Stimulated activated CD8-positive, alpha-beta memory T cell treated with anti-CD3 and anti-CD28 coated beads, Interleukin-4, amount 100 ng/mL, for 4 hours (primary cell): ENCODE measurements at places on chromosomes 5 and 9.

DNA sequence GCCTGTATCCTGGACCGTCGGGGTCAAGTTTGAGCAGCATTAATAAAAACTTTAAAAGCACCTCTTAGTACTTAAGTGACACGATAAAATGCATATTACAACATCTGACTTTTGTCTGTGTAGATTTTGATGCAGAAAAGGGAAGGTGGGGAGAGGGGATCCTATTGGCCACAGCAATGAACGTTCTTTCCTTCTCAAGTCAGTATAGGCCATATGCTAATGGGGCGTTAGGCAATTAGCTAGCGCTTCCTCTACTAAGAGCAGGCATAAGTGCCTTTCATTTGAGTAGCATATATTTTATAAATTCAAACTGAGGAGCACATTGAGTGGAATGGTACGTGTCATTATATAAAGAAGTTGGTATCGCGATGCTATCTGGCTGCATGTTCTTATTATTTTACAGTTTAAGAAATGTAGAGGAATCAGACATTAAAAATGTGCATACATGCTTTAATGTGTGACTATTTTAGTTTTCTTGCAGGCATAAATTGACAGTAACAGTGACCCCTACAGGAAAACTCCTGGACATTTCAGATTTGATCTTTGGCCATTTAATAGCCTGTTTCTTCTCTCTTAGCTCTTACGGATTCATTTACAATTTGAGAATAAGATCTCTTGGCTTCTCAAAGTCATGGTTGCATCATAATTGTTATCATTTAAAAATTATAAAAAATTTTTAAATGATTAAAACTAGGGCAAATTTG, 1.1 kb upstream of the GNA14 start:
- no peak for DNase-seq

- DNase-seq, result no peak
Measured at GRCh38 chr5:147406636-147407035, 103.2 kb downstream of the DPYSL3 start.

GRCh38 chr9:16213781-16214515, 656.5 kb downstream of the BNC2 start:
- no peak for DNase-seq

DNA sequence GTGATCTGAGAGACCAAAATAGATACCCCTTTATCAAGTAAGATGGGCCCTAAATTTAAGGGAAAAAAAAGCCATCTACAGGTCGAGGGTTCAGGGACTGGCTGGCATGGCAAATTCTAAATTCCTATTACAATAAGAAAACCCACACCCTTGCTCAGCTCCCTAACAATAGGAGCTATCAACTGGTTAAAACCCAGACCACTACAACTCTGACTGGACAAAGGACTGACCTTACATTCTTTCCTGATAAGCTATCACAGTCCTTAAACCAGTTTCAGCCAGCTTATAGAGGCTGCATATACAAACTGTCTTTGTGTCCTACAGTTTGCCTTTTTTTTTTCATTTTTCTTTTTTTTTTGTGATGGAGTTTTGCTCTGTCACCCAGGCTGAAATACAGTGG, 803.6 kb downstream of the NR2F1-AS1 start:
- DNase-seq, result no peak

DNA sequence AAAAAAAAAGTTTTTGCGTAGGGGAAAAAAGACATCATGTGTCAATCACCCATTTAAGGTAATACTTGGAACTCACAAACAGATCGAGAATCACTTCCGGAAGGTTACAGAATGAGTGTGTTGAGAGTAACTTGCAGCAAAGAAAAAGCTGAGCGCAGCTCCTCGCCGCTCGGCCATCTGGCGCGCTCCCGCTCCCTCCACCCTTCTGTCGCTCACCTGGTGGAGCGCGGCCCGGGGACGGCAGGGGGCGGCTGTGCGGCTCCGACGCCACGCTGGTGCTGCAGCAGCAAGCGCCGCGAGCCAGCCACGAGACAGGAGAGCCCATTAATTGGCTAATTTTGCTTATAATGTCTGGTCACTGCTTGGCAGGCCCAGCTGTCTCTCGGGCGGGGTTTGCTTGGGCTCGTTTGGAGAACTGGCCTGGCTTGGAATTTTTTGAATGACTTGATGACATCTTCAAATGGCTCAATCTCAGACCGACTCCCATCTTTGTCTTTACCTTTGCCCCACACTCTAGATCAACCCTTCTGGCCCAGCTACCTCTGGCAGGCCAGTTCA, 601.8 kb downstream of the CCDC171 start:
- DNase-seq, result no peak

- DNase-seq, result no peak
Measured at GRCh38 chr5:65332591-65332990, 149.1 kb downstream of the ADAMTS6 start.

GRCh38 chr9:34190996-34191892, 12.4 kb downstream of the UBAP1 start:
- no peak for DNase-seq

GRCh38 chr5:103360475-103360874, 101.9 kb downstream of the MACIR start:
- no peak for DNase-seq

GRCh38 chr9:104826079-104826775, 62.3 kb downstream of the NIPSNAP3B start:
- DNase-seq, result no peak
